ENCODE measurements at places on chromosomes 11 and 22. TPM values are rescaled to one million over a fixed set of nuclear protein-coding genes. Genes with fewer than 3 reads are reported as not detected.

DNA sequence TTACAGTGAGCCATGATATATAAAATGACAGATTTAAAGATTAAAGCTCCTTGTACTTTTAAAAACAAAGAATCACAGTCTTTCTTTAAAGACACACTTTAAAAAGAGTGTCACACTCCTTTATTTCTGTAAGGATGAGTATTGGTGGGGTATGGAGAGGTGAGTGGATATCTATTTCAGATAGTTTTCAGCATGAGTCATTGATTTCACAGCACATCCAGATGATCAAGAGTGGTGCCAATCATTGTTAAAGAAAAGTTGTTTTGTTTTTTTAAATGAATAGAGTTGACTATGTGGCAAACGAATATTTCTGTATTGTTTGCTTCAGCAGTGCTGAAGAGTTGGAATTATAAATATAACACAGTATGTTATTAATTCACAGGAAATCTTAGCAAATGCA is 52.5 kb downstream of the FAR1 start:
- H3K36me3 ChIP-seq: no peaks in the 10 kb centered on the region
- DNase-seq: no peak

The MMP1 gene
- total RNA-seq: 0.31 TPM

DNA sequence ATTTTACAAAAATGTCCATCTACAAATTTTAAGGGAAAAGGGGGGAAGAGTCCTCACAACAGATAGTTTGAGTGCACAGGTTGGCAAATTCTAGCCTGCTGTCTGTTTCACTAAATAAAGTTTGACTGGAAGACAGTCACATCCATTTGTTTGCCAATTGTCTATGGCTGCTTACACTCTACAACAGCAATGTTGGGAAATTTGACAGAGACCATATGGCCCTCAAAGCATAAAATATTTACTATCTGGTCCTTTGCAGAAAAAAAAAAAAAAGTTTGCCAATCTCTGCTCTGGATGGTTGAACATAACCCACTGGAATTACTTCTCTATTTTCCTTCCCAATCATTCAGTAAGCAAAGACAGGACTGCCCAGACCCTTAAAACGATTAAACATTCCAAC is 88.2 kb downstream of the FCHSD2 start:
- H3K4me1 ChIP-seq: no peaks in the 10 kb centered on the region
- no peak overlapping the region for H3K4me3 ChIP-seq
- H3K27ac ChIP-seq: no peak overlapping the region
- no peaks in the 10 kb centered on the region for H3K36me3 ChIP-seq
- DNase-seq: no peak

DNA sequence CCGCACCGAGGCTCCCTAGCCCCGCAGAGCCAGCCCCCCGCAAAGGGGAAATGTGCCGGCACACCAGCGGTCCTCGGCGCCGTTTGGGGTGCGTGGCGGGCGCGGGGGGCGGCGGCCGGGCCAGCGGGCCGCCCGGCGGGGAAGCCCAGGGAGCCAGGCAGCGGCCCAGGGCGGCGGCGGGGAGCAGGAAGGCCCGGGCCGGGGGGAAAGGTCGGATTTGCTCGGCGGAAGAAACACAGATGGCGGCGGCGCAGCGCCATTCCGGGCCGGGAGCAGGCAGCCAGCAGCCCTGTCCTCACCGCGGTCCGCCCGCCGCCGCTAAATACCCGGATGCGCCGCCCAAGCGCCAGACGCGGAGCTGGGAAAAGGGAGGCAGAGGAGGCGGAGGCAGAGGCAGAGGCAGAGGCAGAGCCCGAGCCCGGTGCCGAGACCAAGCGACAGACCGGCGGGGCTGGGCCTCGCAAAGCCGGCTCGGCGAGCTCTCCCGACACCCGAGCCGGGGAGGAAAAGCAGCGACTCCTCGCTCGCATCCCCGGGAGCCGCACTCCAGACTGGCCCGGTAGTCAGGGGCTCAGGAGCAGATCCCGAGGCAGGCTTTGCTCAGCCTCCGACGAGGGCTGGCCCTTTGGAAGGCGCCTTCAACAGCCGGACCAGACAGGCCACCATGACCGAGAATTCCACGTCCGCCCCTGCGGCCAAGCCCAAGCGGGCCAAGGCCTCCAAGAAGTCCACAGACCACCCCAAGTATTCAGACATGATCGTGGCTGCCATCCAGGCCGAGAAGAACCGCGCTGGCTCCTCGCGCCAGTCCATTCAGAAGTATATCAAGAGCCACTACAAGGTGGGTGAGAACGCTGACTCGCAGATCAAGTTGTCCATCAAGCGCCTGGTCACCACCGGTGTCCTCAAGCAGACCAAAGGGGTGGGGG is 2.6 kb upstream of the GCAT start:
- H3K27ac ChIP-seq: peak overlapping the region; percentile 83
- peak overlapping the region; percentile 64 for H3K4me3 ChIP-seq
- peak; percentile 92 for DNase-seq
- H3K27me3 ChIP-seq: no peaks in the 10 kb centered on the region

DNA sequence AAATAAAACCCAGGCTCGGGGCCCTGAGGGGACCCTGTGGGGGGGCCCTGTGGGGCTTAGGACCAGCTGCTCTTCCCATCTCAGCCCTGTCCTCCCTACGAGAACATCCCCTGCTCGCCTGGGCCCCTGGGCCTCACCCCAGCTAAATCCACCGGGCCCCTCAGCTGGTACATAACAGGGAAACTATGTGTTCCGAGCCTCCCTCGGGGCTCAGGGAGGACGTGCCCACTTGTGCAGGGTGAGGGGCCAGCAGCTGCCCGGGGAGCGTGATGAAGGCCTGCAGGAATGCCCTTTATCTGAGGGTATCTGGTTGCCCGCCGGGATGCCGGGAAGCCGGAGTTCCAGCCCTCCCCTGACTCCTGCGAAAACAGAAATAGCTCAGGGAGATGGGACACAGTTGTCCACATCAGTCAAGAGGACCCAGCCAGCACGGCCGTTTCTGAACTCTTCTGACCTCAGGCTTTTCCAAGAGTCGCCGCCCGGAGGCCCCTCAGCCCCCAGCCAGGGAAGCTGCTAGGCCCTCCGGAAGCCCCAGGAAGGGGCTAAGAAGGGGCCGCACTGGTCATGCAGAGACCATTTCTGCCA is 20.6 kb downstream of the MRPL23 start:
- H3K27ac ChIP-seq: no peak overlapping the region
- DNase-seq: no peak
- no peaks in the 10 kb centered on the region for H3K4me1 ChIP-seq
- no peaks in the 10 kb centered on the region for H3K36me3 ChIP-seq
- no peaks in the 10 kb centered on the region for H3K27me3 ChIP-seq

The ADORA2A gene
- total RNA-seq: 2.2 TPM

DNA sequence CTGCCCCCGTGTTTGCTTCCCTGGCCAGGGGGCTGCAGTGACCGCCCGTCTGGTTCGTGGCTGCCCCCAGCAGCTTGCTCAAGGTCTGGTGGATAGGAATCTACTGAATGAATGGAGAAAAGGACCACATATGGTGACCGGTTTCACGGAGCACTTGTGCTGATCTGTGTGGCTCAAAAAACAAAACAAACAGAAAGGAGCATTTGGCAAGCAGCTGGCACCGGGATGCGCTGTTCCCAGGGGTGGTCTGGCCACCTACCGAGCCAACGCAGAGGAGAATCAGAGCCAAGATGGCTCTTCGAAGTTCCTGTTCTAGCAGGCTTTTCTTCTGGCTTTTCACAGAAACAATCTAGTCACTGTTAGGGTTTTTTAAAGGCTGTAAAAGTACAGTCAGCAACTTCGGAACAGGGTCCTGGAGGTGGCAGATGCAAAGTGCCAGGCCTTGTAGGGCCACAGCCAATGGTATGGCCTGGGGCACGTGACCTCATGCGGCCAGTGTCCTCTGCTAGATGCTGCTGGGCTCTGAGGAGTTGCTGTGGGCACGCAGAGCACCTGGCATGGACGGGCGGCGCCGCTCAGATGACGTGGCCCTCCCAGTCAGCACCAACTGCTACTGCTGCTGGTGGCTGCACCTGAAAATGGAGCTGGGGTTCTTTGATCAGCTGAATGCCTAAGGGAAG is 27.3 kb upstream of the PACSIN2 start:
- no peak overlapping the region for H3K4me3 ChIP-seq
- H3K4me1 ChIP-seq: no peaks in the 10 kb centered on the region
- H3K27me3 ChIP-seq: no peaks in the 10 kb centered on the region
- no peak overlapping the region for H3K27ac ChIP-seq

The CALCA gene
- not detected for total RNA-seq

The TMEM126A gene
- total RNA-seq: 29.2 TPM

DNA sequence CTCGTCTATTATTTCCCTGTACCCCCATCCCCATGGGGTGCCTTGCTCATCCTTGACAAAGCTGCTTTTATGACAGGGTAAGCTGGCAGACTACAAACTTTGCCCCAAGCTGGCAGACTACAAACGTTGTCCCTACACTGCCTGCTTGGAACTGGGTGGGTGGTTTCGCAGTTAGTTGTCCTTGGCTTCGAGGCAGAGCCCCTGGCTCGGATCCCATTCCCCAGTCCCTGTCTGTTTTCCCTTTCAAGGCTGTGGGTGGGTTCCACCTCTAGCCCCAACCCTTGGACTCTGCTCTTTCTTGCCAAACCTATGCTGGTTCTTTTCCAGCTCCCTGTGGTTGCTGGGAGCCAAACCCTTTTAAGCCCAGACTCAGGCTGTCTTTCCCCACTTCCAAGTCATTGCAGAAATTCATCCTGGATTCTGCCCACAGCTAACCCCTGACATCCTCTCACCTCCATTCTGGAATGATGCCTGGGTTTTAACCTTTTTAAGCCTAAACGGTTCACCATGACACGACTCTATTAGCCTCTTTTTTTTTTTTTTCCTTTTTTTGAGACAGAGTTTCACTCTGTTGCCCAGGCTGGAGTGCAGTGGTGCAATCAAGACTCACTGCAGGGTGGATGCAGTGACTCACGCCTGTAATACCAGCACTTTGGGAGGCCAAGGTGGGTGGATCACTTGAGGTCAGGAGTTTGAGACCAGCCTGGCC is 9.2 kb upstream of the RBM14 start:
- no peak overlapping the region for H3K4me3 ChIP-seq
- no peaks in the 10 kb centered on the region for H3K27me3 ChIP-seq
- H3K4me1 ChIP-seq: peaks cover 44% of the 10 kb centered on the region
- DNase-seq: peak; percentile 92
- peak overlapping the region; percentile 55 for H3K27ac ChIP-seq
- no peaks in the 10 kb centered on the region for H3K36me3 ChIP-seq

DNA sequence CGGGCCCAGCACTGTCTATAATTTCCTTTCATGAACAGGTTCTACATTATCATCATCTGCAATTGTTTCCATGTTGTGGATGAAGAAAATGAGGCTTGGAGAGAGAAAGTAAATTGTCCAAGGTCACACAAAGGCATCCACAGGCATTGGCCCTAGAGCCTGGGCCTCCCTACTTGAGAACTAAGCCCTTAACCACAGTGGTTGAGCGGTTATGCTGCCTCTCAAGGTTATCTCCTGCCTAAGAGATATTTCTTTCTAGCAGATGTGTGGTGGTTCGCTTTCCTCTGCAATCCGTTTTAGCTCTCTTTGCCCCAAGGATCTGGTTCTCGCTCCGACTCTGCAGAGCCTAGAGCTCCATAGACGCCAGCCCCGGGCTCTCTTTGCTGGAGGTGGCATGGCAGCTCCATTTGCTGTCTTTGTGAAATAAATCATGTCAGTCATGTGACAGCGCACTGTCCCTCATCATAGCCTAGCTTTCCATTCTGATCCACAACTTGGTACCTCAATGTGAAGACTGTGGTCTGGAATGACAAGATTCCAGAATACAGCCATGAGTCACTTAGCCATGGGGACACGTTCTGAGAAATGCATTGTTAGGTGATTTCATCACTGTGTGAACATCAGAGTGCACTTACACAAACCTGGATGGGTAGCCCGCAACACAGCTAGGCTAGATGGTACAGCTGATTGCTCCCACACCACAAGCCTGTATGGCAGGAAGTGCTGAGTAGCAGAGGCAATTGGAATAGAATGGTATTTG is 27.2 kb downstream of the RPS6KA4 start:
- no peaks in the 10 kb centered on the region for H3K27me3 ChIP-seq
- H3K36me3 ChIP-seq: no peaks in the 10 kb centered on the region
- DNase-seq: no peak
- peaks cover 11% of the 10 kb centered on the region for H3K4me1 ChIP-seq
- H3K4me3 ChIP-seq: no peak overlapping the region

GRCh38 chr22:33325232-33326004 is 267.2 kb upstream of the SYN3 start:
- H3K27ac ChIP-seq: no peak overlapping the region
- H3K4me1 ChIP-seq: no peaks in the 10 kb centered on the region
- H3K36me3 ChIP-seq: no peaks in the 10 kb centered on the region
- no peaks in the 10 kb centered on the region for H3K27me3 ChIP-seq

GRCh38 chr22:20404881-20405280 is 10.9 kb downstream of the ZNF74 start:
- H3K4me1 ChIP-seq: no peaks in the 10 kb centered on the region
- no peaks in the 10 kb centered on the region for H3K27me3 ChIP-seq
- H3K27ac ChIP-seq: no peak overlapping the region
- no peaks in the 10 kb centered on the region for H3K36me3 ChIP-seq

DNA sequence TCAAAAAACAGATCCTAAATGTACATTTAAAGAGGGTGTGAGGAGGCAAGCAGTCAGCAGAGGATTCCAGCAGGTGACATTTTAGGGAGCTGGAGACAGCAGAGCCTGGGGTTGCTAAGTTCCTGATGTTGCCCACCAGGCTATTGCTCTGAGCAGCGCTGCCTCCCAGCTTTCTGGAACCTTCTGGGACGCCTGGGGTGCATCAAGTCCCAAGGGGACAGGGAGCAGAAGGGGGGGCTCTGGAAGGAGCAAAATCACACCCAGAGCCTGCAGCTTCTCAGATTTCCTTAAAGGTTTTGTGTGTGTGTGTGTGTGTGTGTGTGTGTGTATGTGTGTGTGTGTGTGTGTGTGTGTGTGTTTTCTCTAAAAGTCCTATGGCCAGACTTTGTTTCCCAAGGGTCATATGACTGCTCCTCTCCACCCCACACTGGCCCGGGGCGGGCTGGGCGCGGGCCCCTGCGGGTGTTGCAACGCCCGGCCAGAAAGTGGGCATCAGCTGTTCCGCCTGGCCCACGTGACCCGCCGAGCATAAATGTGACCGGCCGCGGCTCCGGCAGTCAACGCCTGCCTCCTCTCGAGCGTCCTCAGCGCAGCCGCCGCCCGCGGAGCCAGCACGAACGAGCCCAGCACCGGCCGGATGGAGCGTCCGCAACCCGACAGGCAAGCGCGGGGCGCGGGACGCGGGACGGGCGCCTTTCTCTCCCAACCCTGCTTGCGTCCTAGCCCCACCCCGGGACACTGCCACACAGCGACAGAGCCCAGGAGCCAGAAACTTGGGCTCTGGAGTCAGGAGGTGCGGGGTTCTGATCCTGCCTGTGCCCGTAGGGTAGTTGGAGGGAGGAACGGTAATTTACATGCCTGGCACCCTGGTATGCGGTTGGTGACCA is at the start of gene HMOX1:
HMOX1 (plus strand) TSS at position 560 of the 887 bp plus-strand sequence; CDS start at position 638, 78 bp downstream.
- H3K36me3 ChIP-seq: no peaks in the 10 kb centered on the region
- H3K4me3 ChIP-seq: peak within 1 kb of the TSS; percentile 74
- peaks cover 52% of the 10 kb centered on the region for H3K4me1 ChIP-seq
- no peaks in the 10 kb centered on the region for H3K27me3 ChIP-seq
- peak; percentile 92 for DNase-seq

GRCh38 chr22:30074994-30075393 is 5.3 kb upstream of the HORMAD2 start:
- H3K36me3 ChIP-seq: no peaks in the 10 kb centered on the region
- no peak overlapping the region for H3K4me3 ChIP-seq
- DNase-seq: no peak
